ENCODE measurements at places on chromosomes 6 and 20.

- no peak for DNase-seq
Observed at GRCh38 chr20:41508335-41508734, 109.8 kb downstream of the CHD6 start.

DNA sequence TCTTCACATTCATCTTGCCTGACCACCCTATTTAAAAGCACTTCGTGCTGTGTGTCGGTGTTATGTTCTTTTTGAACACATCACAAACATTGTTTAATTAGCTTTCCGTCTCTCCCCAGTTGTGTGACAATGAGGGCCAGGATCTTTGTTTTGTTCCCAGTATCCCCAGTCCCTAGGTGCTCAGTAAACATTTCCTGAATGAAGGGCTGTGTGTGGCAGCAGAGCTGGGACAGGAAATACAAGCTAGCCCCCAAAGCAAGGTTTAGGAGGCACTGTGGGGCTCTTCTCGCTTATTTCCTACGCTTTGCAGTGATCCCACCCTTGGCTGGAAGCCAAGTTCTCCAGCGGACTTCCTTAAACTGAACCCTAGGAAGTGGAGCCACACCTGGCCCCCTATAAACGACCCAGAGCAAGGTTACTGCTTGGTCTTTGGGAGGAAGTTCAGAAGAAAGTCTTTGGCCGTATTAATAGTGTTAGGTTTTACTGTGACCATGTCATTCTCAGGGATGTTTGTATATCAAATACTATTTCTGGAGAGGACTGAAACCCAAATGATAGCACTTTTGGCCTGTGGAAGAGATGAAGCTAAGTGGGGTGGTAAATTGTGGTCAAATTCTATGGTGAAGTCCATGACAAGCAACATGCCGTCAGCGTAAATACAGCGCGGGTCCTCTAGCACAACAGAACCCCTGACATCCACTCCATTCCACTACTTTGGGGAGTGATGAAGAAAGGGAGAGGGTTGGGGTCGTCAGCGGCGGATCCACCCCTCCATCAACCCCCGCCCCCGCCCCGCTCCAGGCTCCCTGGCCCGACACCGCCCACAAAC, 570 bp upstream of the FANCE start:
- no peak for DNase-seq

DNA sequence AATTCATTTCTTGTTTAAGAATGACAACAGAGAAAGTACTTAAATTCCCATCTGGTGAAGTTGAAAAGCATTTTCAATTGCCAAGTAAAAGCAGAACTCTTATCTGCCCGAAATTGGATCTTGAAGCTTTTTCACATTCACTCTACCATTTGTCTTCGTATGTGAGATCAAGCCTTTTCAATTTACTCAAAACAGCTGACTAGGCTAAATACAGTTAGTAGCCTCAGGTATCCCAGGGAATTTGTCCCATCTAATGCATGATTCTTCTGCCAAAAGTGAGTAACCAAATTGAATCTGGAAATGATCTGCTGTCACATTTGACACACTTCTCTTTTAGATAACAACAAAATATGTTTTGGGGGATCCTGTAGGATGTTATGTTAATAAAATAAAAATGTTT, 596.8 kb upstream of the HS3ST5 start:
- no peak for DNase-seq

DNA sequence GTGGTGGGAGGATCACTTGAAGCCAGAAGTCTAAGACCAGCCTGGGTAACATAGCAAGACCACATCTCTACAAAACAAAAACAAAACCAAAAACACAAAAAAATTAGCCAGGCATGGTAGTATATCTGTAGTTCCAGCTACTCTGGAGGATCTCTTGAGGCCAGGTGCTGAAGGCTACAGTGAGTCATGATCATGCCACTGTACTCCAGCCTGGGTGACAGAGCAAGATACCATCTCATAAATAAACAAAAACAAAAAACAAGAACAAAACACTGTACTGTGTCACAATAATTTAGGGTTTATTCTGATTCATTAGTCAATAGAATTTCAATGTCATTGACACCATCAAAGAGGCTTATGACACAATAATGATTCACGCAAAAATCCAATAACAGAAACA, 1121.7 kb upstream of the MAP3K7 start:
- no peak for DNase-seq

DNA sequence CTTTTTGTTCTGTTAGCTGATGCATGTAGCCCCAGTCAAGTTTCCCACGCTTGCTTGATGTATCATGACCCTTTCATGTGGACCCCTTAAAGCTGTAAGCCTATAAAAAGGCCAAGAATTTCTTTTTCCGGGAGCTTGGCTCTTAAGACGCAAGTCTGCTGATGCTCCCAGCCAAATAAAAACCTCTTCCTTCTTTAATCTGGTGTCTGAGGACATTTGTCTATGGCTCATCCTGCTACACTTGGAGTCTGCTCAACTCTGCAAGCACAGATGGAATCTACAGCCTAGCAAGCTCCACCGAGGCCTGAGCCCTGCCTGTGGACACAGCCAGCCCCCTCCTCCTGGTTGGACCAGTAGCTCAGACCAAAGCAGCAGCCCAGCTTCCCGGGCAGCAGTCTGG, 3.4 kb downstream of the CST2 start:
- DNase-seq, result no peak

GRCh38 chr6:148888856-148889255, 142.0 kb downstream of the UST start:
- DNase-seq, result no peak

GRCh38 chr6:3721810-3722621, 29.5 kb downstream of the PXDC1 start:
- peak; percentile 43 for DNase-seq

DNA sequence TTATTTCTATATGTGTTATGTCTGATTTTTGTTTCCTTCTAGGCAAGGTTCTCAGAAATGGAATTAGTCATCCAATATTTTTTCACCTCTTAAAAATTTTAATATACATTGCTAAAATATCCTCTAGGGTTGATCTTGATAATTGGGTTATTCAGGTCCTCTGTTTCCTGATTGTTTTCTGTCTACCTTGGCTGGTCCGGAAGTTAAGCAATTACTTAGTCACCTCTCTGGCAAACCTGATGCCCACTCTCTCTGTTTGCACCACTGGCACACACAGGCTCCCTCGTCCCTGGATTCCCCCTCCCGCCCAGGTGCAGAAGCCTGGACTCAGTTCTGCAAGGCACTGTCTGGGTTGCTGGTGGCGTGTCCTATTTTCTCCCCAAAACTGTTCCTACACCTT, 27.7 kb downstream of the CST9L start:
- DNase-seq, result no peak

DNA sequence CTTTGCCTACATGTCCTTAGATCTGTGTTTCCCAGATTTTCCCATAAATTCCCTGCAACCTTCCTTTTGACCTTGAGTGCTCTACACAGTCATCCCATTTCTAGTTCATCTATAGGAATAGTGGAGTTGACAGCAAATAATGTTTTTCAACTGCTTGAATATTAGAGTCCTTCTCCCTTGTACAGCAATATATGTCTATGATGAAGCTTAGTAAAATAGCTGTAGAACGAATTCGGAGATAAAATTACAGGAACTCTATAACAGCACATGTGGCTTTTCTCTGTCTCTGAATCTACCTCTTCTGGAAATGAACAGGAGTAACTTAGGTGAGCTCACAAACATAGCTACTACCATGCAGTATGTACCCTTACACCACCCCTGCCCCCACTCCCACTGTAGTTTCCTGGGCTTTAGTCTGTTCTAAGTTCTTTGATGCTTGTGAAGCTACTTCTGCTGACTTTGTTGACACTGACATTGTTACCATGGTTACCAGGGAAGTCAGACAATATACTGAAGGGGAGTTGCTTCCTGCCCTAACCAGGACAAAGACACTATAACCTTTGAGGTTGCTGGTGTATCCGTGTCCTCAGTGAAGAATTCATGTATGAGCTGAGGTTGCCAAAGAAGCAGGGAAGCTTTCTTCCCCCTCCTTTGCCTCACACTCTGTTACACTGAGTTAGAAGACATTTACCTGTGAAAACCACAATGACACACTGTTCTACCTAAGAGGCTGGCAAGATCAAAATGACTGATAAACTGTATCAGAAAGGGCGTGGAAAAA, 35.8 kb upstream of the SHLD1 start:
- no peak for DNase-seq

DNA sequence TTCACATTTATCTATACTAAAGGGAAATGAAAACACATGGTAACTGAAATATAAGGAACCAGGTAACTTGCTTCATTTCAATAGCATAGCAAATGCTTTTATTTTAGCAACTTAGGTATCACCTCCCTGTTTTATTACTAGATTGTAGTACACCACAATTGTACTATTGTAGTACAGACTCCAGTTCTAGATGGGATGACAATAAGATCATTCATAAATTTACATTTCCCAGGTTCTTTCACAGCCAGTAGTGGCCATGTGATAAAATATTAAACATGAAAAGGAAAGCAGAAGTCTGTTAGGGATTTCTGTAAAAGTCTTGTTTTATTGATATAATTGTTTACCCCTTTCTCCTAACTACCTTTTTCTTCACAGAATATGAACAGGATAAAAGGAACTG, 97.2 kb downstream of the LMBRD1 start:
- no peak for DNase-seq
